Fibroblast of gingiva (primary cell): ENCODE measurements at places on chromosomes 12 and 14.

- no peak for DNase-seq
Measured at GRCh38 chr12:77001276-77001675, 64.1 kb downstream of the E2F7 start.

DNA sequence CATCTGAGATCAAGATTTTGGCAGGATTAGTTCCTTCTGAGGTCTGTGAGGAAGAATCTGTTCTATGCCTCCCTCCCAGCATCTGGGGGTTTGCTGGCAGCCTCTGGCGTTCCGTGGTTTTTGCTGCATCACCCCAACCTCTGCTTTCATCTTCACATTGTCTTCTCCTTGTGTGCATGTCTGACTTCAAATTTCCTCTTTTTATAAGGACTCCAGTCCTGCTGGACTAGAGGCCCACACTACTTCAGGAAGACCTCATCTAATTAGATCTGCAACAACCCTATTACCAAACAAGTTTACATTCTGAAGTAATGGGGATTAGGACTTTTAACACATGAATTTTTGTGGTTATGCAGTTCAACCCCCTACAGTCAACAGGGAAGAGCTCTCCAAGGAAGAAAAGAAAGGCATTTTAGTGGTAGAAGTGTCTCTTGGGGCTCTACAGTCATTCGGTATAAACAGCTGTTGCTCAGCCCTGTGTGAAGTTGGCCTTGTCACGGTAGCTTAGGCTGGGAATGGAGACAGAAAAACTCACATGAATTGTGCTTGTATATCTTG lies 89.7 kb downstream of the CAND1 start:
- DNase-seq = peak; percentile 93

- DNase-seq = no peak
Measured at GRCh38 chr12:57237932-57238853, 8.7 kb downstream of the SHMT2 start.

DNA sequence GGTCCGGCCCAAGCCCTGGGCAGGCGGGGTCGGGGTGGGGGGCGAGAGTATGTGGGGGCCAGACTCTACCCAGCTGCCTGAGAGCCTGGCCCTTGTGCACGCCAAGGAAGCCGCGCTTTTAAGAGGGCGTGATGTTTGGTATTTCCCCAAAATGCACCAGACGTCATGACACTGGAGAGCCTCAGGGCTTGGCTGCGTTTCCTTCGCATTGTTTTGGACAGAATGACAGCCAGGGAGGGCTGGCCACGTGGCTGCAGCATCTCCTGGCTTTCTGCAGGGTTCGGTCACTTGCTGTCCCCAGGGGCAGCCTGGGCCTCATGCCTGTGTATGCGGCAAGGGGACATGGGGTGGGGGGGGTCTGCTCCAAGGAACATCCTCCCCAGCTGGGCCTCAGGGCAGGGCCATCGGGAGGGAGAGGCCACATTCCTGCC lies 16.1 kb upstream of the NUDT14 start:
- peak; percentile 70 for DNase-seq

DNA sequence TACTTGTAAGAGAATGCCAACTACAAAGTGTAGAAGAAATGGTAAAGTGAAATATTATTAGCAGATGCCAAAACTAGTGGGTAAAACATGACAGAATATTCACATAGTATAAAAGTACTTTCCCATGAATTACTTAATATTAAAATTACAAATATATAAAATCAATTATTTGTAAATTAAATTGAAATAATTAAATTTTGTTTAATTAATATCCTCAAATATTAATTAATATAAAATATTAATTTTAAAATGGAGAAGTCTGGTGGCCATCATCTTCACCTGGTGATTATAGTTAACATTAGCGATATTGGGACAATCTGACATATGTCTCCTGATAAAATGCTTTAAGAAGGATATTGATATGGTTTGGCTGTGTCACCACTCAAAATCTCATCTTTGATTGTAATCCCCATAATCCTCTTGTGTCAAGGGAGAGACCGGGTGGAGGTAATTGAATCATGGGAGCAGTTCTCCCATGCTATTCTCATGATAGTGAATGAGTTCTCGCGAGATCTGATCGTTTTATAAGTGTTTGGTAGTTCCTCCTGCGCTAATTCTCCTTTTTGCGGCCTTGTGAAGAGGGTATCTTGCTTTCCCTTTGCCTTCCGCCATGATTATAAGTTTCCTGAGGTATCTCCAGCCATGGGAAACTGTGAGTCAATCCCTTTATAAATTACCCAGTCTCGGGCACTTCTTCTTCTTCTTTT lies 55.0 kb upstream of the SGPP1 start:
- DNase-seq = no peak

- no peak for DNase-seq
Measured at GRCh38 chr14:47262801-47263200, 412.6 kb downstream of the MDGA2 start.

- DNase-seq = peak; percentile 49
Measured at GRCh38 chr14:74141703-74142102, 56.9 kb downstream of the LIN52 start.

DNA sequence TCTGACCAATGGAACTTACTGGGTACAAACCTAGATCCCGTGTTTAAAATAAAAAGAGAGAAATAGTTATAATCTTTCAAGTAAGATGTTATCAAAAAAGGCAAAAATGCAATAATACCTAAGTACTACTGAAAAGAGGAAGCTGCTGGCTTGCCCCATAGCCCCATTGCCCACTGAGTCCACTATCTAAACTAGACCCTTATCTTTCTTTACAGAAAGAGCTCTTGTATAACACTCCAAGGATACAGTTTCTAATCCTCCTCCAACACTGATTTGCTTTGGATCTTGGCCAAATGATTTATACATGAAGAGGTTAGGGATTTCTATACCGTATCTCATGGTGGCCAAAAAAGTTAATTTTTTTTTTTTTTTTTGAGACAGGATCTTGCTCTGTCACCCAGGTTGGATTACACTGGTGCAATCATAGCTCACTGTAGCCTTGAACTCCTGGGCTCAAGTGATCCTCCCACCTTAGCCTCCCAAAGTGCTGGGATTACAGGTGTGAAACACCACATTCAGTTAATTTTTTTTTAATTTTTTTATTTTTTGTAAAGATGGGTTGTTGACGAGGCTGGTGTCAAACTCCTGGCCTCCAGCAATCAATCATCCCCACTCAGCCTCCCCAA lies 2.6 kb downstream of the GXYLT1 start:
- no peak for DNase-seq

DNA sequence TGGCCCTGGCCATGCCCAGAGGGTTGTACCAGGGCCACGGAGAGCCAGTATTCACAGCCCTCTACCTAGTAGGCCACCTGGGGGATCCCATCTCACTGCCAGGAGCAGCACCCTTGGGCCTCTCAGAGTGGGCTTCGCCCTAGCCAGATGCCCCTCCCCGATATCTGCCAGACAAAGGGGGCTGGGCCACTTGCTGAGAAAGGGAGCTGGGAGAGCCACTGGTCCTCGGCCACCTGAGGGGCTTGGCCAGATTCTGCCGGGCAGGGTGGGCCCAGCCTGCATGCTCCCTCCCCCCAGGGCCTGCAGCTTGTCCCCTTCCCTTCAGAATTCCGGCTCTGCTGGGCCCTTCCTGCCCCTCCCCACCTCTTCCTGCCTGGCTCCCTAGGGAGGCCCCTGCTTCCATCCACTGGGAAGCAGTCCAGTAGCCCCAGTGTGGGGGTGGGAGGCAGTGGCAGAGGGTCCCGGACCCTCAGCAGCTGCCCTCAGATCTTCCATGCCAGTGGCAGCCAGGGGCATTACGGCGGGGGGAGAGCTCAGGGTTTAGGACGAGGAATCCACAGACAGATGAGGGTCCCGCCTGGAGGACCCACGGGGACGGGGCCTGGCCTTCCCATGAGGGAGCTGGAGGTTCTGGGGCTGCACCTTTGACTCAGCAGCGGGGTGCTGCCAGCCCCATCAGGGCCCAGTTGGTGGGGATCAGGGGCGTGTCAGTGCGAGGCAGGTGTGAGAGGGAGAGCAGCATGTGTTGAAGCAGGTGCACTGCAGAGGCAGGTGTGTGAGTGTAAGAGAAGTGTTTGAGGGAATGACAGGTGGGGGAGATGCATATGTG lies 2.4 kb downstream of the CRIP2 start:
- no peak for DNase-seq

DNA sequence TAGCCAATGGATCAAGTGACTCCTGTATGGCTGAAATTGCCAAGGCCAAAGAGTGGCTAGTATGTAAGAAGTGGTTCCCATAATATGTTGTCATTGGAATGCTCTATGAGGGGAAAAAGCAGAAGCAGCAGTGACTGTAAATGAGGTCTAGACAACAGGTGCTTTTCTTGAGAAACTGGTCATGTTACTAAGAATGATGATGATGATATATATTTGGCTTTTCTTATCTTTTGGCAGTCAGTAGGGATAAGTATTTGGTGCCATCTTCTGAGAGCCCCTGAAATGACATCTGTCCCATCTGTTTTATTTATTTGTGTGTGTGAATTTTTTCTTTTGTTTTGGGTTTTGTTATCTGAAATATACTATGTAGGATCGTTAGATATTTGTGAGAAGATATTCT lies 141.7 kb downstream of the SYT1 start:
- DNase-seq = no peak

DNA sequence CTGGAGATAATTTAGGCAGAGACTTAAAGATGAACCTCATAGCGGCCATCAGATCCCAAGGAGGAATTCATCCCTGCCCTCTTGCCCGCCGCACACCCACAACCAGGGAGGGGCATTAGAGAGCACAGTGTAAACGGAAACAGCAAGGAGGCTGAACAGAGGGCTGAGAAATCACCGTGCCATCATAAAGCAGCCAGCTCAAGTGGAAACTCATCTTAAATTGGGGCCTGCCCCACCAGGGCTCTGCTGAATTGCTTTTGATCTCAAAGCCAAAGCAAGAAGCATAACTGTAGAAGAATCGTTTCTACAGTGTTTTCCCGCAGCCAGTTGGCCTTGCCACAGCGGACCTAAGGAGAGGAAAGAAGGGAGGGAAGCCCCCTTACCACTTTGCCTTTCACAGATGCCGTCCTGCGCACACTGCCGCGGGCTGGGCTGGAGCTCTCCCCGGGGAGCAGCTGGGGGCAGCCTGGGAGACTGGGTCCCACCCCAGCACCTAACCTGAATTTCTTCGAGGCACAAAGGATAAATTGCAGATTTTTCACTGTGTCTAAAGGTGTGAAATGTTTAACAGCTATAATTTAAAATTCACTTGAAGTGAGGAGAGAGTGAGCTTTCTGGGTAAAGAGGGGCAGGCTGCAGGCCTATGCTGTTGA lies 51.8 kb upstream of the MMP17 start:
- no peak for DNase-seq

GRCh38 chr12:75642226-75642625 lies 130.8 kb upstream of the KRR1 start:
- DNase-seq = no peak

- no peak for DNase-seq
Measured at GRCh38 chr12:127780881-127781280, 486.1 kb upstream of the TMEM132C start.

GRCh38 chr14:57714487-57714931 lies 151.4 kb downstream of the SLC35F4 start:
- DNase-seq = no peak

DNA sequence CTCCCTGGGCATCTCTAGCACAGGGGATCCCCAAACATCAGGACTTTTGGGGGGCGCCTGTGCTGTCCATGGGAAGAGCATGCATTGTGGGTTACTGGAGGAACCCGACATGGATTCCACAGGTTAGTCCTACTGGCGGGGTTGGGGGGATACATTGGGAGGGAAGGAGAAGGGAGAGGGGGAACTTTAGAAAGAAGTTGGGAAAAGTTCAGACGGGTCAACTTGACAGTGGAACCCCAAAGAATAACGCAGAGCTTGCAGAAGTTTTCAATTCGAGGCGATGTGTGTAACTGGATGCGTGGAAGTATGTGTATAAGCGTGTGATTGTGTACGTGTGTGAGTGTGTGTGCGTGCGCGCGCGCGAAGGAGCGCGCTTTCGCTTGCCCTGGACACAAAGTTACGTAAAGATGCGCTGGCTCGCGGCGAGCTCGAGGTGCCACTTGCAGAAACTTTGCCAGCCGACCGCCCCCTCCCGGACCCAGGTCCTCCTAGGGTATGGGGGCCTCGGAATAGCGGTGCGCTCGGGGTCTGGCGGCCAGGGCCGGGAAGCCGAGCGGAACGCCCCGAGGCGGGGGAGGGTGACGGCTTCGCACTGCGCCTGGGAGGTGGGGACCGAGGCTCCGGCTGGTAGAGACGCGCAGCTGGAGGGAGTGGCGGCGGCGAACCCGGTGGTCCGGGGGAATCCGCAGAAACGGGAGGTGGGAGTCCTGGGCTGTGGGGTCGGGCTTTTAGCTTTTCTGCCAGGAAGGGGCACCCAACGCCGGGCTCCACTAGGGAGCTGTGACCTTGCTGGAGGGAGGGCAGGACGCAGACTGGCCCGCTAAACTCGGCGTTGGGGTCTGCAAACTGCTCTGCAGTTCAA lies 669 bp downstream of the RFX4 start:
- peak; percentile 10 for DNase-seq

GRCh38 chr14:100159094-100159864 lies at the start of gene DEGS2:
Gene DEGS2, minus strand, starts transcription at chr14:100159645. Its CDS starts 58 bp downstream, at chr14:100159587.
- no peak for DNase-seq

GRCh38 chr12:95994476-95994875 lies 1.7 kb downstream of the HAL start:
- no peak for DNase-seq

DNA sequence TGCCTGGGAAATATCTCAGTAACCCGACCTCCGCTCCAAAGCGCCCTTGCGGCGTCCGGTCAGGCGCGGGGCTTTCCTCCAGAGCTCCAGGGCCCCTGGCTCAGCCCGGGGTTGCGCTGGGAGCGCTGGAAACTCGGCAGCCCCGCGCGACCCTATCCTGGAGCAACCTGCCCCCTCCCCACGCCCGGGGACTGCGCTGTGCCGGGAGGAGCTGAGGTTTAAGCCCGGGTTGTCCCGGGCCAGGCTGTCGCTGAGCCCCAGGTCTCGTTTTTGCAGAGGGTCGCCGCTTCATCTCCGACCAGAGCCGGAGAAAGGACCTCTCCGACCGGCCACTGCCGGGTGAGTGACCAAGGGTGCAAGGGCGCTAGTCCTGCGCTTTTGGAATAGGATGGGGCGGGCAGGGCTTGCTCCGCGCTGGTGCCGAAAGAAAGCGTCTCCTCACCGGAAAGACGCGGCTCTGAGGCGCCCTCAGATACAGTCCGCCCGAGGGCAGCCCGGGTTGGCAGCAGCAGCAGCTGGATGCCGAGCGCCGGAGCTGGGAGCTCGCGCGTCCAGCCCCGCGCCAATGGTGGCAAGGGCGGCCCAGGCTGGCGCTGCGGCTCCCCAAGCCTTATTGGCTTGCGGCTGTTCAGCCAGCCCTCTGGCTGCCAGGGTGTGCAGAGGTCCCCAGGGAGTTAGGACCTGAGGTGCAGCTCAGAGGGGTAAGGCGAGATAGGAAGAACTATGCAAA lies 1.5 kb downstream of the SPX start:
- peak; percentile 67 for DNase-seq

GRCh38 chr14:55399852-55400251 lies 11.8 kb downstream of the ATG14 start:
- DNase-seq = no peak

DNA sequence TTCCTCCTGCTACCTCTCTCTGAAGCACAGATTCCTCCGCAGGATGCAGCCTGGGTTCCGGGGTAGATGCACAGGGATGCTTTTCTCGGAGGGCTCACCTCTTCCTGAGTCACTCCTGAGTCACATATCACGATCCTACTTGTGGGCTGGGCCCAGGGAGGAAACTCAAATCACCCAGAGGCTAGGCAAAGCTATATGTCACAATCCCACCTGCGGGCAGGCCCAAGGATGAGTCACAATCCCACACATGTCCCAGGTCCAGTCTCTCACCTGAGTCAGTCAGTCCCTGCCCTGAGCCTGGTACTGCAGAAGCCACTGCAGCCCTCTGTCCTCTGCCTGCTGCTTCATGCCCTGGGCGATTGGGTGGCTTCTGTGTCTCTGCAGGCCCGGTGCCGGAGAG lies 149.0 kb upstream of the GSC start:
- DNase-seq = no peak
